CD4-positive, alpha-beta memory T cell (primary cell): ENCODE measurements at places on chromosomes 3 and 15. TPM values are rescaled to one million over a fixed set of nuclear protein-coding genes. Genes with fewer than 3 reads are reported as not detected.

The ALDH1L1 gene
- not detected for total RNA-seq

The APH1B gene
- total RNA-seq = 28.4 TPM

DNA sequence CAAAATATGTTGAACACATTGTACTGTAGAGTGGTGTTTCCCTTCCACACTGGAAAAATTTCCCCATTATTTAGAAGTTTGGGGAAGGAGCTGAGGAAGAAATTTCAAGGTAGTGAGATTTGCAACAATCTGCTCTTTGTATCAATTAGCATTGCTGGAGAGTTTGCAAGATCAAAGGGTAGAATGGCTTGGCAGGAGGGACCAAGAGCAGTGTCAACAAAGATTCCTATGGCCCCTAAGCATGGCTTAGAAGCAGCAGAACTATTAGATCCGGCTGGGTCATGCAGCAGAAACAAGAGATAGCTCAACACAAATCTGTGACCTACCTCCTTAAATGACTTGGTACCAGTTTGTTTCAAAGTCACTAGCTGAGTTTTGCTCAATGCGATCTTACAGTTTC is 175.0 kb downstream of the C3orf38 start:
- no peak overlapping the region for H3K27ac ChIP-seq
- no peak for DNase-seq
- H3K36me3 ChIP-seq = no peaks in the 10 kb centered on the region
- H3K4me1 ChIP-seq = no peaks in the 10 kb centered on the region
- no peaks in the 10 kb centered on the region for H3K27me3 ChIP-seq

GRCh38 chr3:36206956-36207580 is 173.2 kb upstream of the STAC start:
- H3K36me3 ChIP-seq = no peaks in the 10 kb centered on the region
- no peak overlapping the region for H3K27ac ChIP-seq

GRCh38 chr3:158777161-158777873 is 24.5 kb upstream of the MFSD1 start:
- no peak overlapping the region for H3K4me3 ChIP-seq
- H3K27ac ChIP-seq = no peak overlapping the region
- DNase-seq = no peak
- no peaks in the 10 kb centered on the region for H3K27me3 ChIP-seq
- no peaks in the 10 kb centered on the region for H3K36me3 ChIP-seq

DNA sequence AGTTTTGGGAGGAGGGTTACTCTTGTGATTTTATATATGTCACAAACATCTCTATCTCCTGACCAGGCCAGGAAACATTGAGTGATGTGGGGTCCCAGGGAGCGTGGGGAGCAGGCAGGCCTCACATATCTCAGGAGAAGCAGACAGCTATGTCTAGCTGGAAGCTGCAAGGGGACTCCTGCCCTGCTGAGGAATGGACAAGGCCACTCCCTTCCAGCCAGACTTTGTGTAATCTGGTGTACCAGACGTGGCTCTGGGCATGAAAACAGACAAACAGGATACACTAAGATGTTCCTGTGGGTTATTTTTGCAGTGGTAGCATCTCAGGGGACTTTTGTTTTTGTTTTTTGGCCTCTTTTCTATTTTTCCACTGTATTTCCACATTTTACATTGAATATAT is 23.2 kb downstream of the CYP8B1 start:
- no peak for DNase-seq
- H3K27me3 ChIP-seq = no peaks in the 10 kb centered on the region
- no peak overlapping the region for H3K27ac ChIP-seq
